CD4-positive, alpha-beta T cell treated with Interleukin-1 beta for 1 hour (primary cell): ENCODE measurements at places on chromosomes 7 and 10.
A peak's percentile ranks its signal among the peaks of the same experiment; 100 is the strongest.

DNA sequence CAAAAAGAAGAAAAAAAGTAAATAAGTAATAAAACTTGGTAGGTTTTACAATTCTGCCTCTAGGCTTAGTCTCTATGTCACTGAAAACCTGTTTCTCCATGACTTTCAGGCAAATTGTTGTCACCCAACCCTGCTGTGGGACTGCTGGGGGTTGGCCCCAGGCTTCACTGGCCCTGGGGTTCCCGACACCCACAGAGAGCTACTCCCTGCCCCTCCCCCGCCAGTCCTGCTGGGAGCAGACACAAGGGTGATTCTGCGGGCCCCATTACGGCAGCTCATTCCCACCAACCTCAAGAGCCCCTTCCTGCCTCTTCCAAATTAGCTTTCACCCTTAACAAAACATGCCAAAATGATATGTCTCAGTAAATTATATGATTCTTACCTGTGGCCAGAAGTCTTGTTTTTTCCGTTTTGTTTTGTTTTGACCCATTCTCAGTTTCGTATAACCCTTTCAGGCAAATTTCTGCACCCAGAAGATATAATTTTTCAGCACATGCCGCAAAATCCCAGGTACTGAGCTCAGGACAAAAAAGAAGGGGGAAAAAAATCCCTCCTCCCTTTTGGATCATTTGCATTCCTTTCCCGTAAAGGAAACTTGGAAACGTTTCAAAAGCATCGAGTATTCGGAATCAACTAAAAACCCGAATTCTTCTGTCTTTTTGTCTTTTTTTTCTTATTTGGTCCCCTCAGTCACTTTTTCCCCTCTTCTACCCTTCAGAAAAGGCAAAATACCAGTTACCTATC is 27.8 kb downstream of the CHST15 start:
- no peak for DNase-seq

DNA sequence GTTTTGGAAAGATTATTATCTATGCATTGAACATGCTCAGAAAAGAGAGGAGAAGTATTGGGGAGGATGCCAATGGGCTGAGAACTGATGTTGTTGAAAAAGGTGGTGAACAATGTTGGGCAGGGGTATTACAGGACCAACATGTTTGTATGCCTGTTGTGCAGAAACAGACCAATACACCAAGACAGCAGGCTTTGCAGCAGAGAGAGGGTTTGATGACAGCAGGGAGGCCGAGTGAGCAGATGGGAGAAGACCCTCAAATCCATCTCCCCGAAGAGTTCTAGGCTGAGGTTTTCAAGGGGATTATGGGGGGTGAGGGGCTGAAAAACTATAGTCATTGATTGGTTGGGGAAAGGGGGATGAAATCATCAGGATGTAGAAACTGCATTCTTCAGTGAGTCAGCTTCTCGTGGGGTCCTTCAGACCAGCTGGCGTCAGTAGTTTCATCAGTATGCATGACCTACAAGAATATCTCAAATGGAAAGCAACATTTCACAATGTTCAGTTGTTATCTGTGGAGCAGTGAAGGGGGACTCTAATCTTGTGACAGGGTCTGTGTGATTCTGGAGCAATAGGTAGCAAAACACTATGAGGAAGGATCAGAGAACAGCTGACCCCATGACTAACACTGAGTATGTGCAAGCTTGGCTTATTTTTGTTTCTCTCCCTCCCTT is 167.8 kb downstream of the BAMBI start:
- DNase-seq: no peak

GRCh38 chr7:53684693-53685092 is 649.3 kb downstream of the POM121L12 start:
- no peak for DNase-seq

DNA sequence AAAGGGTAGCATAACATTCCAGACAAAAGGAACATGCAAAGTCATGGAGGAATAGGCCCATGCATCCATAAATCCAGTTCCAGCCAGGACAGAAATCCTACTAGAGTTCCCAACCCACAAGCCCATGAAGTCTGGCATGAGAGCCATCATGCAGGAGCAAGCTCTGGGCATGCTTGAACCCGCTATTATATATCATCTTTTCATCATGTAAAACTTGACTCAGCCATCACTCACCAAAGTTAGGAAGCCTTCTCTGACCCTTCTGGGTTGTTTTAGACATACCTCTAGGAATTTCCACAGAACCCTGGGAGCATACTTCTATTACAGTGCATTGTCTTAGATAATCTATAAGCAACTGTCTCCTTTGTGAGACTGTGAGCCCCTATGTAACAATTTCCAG is 293.0 kb upstream of the NPSR1 start:
- no peak for DNase-seq

DNA sequence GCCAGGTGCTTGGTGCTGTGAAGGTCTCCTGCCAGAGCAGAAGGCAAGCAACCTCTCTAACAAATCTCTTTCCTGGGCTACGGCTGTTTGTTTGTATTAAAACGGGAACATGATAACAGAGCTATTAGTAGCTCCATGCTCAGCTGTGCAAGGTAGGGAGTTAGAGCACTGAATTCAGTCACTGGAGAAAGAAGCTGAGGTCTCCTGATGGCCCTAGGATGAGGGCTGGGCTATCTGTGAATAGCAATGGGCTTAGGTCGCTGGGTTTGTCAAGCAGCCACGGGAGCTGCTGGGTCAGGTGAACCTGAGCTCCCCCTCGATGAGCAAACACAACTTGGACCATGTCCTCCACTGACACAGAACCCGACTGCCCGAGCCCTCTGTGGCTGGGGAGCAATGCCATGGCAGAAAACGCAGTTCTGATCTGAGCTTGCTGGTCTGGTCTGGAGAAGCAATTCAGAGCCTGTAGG is 24.4 kb downstream of the TACC2 start:
- DNase-seq: no peak

DNA sequence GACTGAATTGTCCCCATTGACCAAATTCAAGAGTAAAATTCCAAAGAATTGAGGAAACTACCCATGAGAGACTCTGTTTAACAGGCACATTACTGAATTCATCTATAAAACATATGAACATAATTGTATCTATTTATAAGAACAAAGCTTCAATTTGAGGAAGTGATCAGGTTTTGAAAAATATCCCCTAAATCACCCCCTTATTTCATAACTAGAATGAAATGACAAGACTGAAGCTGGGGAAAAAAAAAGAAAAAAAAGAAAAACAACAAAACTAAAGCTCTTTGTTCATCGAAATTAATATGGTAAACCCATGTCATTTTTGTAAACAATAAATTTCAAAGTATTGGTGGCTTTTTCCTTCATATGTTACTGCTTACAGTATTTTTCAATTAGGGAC is 184.9 kb upstream of the SEMA3A start:
- no peak for DNase-seq

- peak; percentile 78 for DNase-seq
These were observed at the start of gene PIP4K2A for GRCh38 chr10:22714479-22715289. TSS of gene PIP4K2A (minus strand) at chr10:22714578. CDS start at chr10:22714326, 252 bp downstream.

DNA sequence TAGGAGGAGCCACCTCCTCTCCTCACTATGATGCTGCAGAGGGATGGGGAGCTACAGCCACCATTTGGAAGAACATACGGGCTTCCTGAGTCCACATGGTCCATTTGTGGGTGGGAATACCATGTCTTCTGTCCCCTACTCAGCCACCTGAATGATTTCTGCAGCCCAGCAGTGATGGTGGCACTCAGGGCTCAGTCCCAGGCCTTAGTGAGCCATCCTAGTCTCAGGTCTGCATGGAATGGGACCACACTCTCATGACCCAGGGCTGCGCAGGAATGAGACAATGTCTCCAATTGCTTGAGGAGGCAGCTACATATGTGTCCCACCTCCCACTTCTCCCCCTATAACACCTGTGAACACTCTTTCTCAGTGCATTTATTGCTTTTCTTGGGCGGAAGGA is 4.8 kb downstream of the SFTPA1 start:
- no peak for DNase-seq

- DNase-seq: no peak
These were observed 130.8 kb downstream of the ZNF467 start for GRCh38 chr7:149642589-149642988.

DNA sequence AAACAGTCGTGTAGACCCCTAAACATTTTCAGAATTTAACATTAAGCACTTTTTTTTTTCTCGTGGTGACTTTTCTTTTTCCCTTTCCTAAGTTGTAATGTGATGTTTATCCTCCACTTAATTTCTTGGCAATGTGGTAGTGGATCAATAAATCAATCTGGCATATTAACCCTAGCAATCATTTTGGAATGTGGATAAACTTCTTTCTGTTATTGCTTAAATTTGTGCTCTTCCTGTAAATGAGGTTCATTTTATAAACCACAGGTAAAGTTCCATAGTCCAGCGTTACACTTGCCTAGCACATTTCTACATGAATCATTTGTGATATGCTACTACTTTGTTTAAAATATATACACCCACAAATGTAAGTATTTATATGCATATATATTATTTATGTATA is 247.4 kb upstream of the ETV1 start:
- no peak for DNase-seq

DNA sequence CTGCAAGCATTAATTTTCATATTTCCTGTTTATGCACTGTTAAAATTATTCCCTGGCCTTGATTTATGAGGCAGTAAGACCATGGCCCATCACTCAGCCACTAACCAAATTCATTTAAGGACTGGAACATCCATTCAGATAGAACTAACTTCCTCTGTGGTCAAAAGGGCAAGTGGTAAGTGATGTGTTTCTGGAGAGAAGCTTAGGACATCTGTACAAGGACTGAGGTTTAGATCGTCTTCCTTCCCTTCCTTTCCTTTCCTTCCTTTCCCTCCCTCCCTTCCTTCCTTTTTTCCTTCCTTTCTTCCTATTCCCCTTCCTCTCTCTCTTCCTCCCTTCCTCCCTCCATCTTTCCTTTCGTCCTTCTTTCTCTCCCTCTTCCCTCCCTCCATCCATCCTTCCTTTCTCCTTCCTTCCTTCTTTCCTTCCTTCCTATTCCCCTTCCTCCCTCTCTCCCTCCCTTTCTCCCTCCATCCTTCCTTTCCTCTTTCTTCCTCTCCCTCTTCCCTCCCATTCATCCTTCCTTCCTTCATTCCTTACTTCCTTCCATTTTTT is 1019.4 kb downstream of the TYW1 start:
- DNase-seq: no peak

- DNase-seq: no peak
These were observed 2.4 kb downstream of the PILRB start for GRCh38 chr7:100360135-100360854.

GRCh38 chr7:56115852-56116538 is at the start of gene NUPR2:
TSS of gene NUPR2 (minus strand) at chr7:56116417. CDS start at chr7:56116314, 103 bp downstream.
- DNase-seq: no peak

GRCh38 chr7:113504142-113504541 is 385.8 kb upstream of the SMIM30 start:
- no peak for DNase-seq

DNA sequence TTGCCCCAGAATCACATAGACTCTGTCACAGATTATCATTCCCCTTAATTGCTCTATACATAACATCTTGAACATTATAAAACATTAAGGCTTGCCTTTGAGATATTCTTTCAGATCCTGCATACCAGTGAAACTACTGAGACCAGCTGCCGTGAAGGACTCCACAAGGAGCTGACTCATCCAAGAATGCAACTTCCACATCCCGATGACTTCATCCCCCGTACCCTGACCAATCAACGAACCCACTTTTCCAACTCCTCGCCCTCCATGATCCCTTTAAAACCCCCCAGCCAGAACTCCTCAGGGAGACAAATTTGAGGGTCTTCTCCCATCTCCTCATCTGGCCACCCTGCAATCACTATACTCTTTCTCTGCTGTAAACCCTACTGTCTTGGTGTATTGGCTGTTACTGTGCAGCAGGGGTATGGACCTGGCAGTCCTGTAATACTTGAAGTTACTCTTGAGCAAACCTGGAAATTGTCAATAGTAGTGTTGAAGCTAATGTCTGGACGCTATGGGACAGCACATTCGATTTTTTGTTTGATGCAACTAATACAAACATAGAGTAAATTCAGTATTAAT is 49.8 kb downstream of the HTR5A start:
- DNase-seq: no peak

DNA sequence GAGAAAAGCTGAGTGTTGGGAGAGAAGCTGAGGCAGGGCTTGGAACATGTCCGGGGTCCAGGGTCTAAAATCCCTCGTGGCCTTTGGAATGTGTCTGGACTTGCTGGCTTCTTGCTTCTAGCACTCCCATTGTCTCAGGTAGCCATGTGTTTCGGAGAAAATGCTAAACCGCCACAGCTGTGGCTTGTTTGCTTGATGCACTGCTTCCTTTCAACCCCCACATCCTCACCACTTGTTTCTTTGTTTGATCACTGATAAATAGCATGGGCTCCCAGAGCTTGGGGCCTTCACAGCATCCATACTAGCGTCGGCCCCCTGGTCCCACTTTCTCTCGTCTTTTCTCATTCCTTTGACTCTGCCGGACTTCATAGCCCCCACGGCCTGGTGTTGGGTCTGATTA is 102.7 kb downstream of the ANKRD26 start:
- no peak for DNase-seq

DNA sequence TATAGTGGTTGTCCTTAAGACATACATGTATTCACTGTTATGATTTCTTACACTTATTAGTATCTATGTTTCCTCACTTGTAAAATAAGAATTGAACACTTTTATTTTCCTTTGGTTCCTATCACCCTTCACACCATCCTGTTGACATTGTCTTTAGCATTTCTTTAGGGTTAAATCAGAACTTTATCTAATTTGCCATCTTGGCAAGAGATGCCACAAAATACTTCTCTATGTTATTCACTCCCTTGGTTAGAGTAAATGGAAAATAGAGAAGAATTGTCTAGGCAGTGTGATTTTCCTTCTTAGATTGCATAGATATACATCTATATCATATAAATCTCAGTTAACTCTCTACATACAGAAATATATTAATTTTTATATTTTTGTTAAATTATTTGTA is 204.7 kb downstream of the SEMA3D start:
- no peak for DNase-seq

DNA sequence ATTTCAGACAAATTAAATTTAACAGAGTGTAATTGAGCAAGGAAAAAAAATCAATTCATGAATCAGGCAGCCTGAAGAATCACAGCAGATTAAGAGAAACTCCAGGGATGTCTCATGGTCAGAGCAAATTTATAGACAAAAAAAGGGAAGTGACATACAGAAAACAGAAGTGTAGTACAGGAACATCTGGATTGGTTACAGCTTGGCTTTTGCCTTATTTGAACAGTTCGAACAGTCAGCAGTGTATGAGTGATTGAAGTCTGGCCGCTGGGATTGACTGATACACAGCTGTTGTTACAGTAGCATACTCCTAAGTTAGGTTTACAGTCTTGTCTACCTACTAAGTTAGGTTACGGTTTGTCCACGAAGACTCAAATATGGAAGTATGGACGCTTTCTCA is 255.3 kb downstream of the HPSE2 start:
- DNase-seq: no peak

DNA sequence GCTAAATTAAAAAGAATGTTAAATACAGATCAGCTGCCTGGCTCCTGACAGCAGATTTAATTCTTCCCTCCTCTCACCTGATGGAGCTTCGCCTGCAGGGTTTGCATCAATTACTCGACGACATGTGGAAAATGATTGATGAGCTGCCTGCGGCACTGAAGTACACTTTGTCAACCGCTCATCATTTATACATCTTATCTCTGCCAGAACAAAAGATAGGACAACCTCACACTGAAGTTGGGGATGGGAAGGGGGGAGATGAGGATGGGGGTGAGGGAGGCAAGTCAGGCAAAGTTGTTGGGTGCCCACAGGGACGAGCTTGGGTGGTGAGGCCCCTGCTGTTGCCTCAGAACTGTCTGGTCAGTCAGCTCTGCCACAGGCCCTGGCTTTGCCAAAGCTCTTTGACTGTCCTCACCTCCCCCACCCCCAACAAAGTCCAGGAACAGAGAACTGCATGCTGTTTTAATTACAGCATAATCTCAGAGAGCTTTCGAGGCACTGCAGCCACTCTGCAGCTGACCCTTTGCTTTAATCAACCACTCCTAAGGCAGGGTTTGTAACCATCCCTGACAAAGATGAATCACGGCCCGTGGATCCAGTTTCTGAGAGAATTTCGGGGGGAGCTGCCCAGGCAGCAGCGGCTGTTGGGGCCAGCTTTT is 702.3 kb downstream of the LRMDA start:
- DNase-seq: no peak
